ENCODE measurements at places on chromosomes 5 and 9.

DNA sequence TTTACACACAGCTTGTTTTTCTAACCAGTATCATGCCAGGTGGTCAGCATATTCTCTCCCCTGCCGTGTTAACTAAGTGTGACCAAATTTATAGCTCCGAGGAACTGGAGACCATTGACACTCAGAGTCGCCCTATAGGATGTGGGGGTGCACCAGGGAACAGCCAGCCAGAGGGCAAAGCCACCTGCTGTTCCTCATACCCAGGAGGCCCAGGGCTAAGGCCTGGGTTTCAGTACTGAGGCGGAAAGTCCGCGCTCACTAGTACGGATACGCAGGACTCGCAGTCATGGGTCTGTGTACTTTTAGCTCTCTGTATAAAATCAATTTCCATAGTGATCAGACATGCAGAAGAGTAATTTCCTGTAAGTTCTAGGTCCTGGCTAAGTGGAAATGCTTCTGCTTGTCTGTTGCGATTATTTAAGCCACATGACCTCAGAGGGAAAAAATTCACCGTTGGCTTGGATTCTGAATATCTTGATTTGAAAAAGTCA is 247.0 kb downstream of the AOPEP start:
- no peak overlapping the region for H3K4me3 ChIP-seq
- no peak for DNase-seq
- H3K27ac ChIP-seq = no peak overlapping the region
- H3K4me1 ChIP-seq = no peaks in the 10 kb centered on the region

- no peaks in the 10 kb centered on the region for H3K4me1 ChIP-seq
- no peak for DNase-seq
- H3K4me3 ChIP-seq = no peak overlapping the region
These were observed 21.8 kb upstream of the FKTN start for GRCh38 chr9:105535920-105536668.

DNA sequence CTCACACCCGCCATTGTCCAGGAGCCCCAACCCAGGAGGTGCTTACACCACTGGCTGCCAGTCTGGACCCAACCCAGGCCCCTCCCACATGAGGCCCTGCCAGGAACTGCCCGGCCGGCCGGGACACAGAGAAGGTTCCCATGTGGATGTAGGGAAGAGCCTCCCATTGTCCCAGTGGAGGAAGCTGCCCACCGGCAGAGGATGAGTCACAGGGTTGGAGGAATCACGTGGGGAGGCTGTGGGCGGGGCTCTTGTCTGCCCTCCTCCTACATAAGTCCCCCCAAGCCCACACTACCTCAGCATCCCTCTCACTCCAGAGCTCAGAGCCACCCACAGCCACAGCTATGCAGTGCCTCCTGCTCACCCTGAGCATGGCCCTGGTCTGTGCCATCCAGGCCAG is 26.1 kb downstream of the PAEP start:
- H3K27me3 ChIP-seq = no peaks in the 10 kb centered on the region
- DNase-seq = peak; percentile 36
- H3K27ac ChIP-seq = no peak overlapping the region
- H3K4me3 ChIP-seq = no peak overlapping the region

DNA sequence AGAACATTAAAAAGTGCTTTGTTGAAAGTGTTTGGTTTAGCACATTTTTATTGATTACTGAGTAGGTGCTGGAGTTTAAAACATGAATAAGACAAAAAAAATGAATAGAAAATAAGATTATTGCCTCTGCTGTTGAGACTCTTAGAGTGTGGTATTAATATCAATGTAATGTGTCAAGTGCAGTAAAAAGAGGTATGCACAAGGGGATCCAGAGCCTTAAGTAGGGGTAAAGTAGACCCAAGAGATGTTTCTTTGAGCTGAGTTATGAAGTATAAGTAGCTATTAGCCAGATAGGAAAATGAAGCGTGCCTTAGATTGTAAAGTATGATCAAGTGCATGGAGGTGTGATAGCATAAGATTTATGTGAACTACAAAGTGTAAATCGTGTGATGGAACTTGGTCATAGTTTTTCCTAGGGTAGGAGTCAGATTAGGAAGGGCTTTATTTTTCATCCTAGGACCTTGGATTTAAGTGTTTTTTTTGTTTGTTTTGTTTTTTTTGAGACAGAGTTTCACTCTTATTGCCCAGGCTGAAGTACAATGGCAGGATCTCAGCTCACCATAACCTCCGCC is 45.2 kb downstream of the NSD1 start:
- no peak overlapping the region for H3K4me3 ChIP-seq
- H3K27me3 ChIP-seq = no peaks in the 10 kb centered on the region
- no peak for DNase-seq
- no peak overlapping the region for H3K27ac ChIP-seq

- no peak overlapping the region for H3K4me3 ChIP-seq
- peaks cover 6% of the 10 kb centered on the region for H3K36me3 ChIP-seq
- no peak overlapping the region for H3K27ac ChIP-seq
- H3K4me1 ChIP-seq = peaks cover 2% of the 10 kb centered on the region
- H3K27me3 ChIP-seq = no peaks in the 10 kb centered on the region
- peak; percentile 65 for DNase-seq
These were observed 51.2 kb downstream of the RALGPS1 start for GRCh38 chr9:126965541-126966428.

- H3K27me3 ChIP-seq = no peaks in the 10 kb centered on the region
- no peak overlapping the region for H3K27ac ChIP-seq
- peaks cover 10% of the 10 kb centered on the region for H3K36me3 ChIP-seq
- no peaks in the 10 kb centered on the region for H3K4me1 ChIP-seq
- H3K4me3 ChIP-seq = no peak overlapping the region
- DNase-seq = no peak
These were observed 79.7 kb upstream of the OSMR start for GRCh38 chr5:38766151-38766550.

- H3K4me1 ChIP-seq = no peaks in the 10 kb centered on the region
- 0 out of 2 replicates have a peak, but pooled peaks cover 4% of the 10 kb centered on the region for H3K36me3 ChIP-seq
- H3K4me3 ChIP-seq = no peak overlapping the region
- H3K27ac ChIP-seq = no peak overlapping the region
These were observed 189.0 kb downstream of the SEC61B start for GRCh38 chr9:99411068-99411467.

DNA sequence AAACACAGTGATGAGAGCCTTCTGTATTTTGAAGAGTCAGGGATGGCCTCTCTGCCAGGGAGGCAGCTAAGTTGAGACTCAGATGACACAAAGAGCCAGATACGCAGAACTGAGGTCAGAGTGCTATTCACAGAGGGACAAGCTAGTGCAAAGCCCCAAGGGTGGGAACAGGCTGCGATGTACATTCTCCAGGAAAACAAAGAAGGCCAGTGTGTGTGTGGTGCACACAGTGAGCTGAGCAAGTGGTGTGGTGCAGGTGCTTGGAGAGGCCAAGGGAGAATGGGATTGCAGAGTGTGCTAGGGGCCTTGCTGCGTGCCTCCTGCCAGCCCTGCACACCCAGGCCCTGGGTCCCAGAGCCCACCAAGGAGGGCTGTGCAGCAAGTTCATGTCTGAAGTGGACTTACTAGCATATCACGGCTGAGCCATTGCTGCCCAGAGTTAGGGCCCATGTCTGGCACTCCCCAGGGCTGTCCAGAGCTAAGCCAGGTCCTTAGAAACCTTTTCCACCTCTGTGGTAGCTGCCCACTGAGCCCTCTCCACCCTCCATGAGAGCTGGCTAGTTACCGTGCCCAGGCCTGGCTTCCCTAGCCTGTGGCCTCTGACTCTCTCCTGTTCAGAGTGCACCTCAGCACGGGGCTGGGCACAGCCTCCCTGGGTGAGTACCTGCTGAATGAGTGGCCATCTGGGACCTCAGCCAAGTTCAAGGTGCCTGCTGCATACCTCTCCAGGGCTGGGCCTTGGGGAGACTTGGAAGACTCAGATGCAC is 9.3 kb downstream of the SLC25A48 start:
- no peak overlapping the region for H3K27ac ChIP-seq
- H3K4me3 ChIP-seq = no peak overlapping the region
- no peak for DNase-seq
- H3K36me3 ChIP-seq = peaks cover 6% of the 10 kb centered on the region
- no peaks in the 10 kb centered on the region for H3K27me3 ChIP-seq

DNA sequence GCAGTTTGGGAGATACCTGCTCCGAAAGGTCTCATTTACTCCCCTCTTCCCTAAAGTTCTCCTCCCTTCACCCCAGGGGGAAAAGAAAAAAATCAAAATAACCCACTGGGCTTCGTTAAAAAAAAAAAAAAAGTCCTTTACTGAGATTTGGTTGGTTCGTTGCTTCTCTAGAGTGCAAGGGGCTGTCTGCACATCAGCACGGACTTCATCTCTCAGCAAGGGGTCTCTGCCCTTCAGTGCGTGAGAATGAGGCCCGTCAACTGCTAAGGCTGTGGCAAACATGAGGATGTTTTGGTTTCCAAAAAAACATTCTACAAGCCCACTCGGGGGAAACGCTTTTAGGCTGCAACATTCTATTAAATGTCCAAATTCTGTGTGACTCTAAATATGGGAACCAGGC is 10.0 kb downstream of the BARHL1 start:
- peaks cover 8% of the 10 kb centered on the region for H3K36me3 ChIP-seq
- no peak for DNase-seq
- peaks cover 5% of the 10 kb centered on the region for H3K4me1 ChIP-seq
- no peak overlapping the region for H3K27ac ChIP-seq
- peak overlapping the region; percentile 57 for H3K4me3 ChIP-seq
- peaks cover 47% of the 10 kb centered on the region for H3K27me3 ChIP-seq

- no peak overlapping the region for H3K4me3 ChIP-seq
- H3K27ac ChIP-seq = no peak overlapping the region
- H3K36me3 ChIP-seq = no peaks in the 10 kb centered on the region
- H3K27me3 ChIP-seq = no peaks in the 10 kb centered on the region
These were observed 4.1 kb downstream of the KIF4B start for GRCh38 chr5:155017610-155018009.

- DNase-seq = no peak
- no peak overlapping the region for H3K4me3 ChIP-seq
- no peaks in the 10 kb centered on the region for H3K27me3 ChIP-seq
These were observed 515.6 kb upstream of the ST8SIA4 start for GRCh38 chr5:101418713-101419118.

All from H9 (cell line).